ENCODE measurements at places on chromosomes 4 and X. TPM values are rescaled to one million over a fixed set of nuclear protein-coding genes. Genes with fewer than 3 reads are reported as not detected.

DNA sequence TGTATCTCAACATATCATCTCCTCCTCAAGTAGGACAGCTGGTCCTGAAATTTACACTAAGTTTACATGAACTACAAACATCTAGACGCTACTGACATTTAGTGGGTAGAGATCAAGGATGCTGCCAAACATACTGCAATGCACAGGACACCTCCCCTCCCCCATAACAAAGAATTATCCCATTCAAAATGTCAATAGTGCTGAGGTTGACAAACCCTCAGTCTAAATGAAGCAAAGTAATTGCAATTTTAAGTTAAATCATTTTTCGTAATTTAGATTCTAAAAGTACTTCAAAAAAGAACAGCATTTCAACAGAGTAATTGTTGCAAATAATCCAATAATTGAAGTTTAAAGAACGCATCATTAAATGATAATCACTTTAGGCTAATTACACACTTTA, 1.2 kb downstream of the PRMT9 start:
- H3K27ac ChIP-seq, result peak overlapping the region; percentile 83
- no peak for DNase-seq
- H3K27me3 ChIP-seq, result no peaks in the 10 kb centered on the region
- peak overlapping the region; percentile 96 for H3K4me3 ChIP-seq
- no peaks in the 10 kb centered on the region for H3K4me1 ChIP-seq
- H3K36me3 ChIP-seq, result no peaks in the 10 kb centered on the region

GRCh38 chr4:125663896-125664767, 349.4 kb downstream of the FAT4 start:
- no peaks in the 10 kb centered on the region for H3K36me3 ChIP-seq
- H3K27ac ChIP-seq, result no peak overlapping the region
- no peak overlapping the region for H3K4me3 ChIP-seq

- no peak overlapping the region for H3K27ac ChIP-seq
- no peaks in the 10 kb centered on the region for H3K27me3 ChIP-seq
- H3K36me3 ChIP-seq, result no peaks in the 10 kb centered on the region
- DNase-seq, result no peak
- H3K4me3 ChIP-seq, result no peak overlapping the region
Measured at GRCh38 chrX:121782544-121782943, 735.1 kb downstream of the GLUD2 start.

Gene COL4A6
- 12.5 TPM for total RNA-seq

DNA sequence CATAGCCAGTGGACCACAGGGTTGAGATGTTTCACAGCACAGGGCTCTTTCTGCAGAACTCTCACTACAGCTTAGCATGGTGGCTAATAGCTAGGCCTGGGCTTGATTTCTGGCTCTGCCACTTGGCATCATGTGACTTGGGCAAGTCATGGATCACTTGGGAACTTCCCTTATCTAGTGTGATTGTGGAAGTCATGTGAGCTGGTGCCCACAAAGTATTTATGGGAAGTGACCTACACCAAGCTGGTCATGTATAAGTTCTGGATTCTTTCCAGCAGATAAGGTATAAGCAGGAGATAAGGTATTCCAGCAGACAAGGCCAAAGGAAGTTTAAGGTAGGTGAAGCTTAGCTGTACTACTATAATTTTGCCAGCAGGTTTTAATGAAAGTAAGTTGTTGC, 61.0 kb downstream of the REELD1 start:
- no peaks in the 10 kb centered on the region for H3K27me3 ChIP-seq
- H3K27ac ChIP-seq, result no peak overlapping the region
- no peak for DNase-seq
- H3K36me3 ChIP-seq, result no peaks in the 10 kb centered on the region

DNA sequence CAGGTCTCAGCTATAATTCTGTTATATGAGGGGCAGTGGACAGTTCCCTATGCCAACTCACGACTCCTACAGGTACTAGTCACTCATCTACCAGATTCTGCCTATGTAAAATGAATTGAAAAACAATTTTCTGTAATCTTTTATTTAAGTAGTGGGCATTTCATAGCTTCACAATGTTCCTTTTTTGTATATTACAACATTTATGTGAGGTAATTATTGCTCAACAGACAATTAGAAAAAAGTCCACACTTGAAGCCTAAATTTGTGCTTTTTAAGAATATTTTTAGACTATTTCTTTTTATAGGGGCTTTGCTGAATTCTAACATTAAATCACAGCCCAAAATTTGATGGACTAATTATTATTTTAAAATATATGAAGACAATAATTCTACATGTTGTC, 20.4 kb downstream of the EREG start:
- no peak overlapping the region for H3K27ac ChIP-seq
- H3K4me1 ChIP-seq, result no peaks in the 10 kb centered on the region
- no peaks in the 10 kb centered on the region for H3K27me3 ChIP-seq
- H3K36me3 ChIP-seq, result no peaks in the 10 kb centered on the region
- H3K4me3 ChIP-seq, result no peak overlapping the region

Gene MMRN1
- total RNA-seq, result 35.4 TPM

GRCh38 chr4:26851129-26851528, 9.5 kb upstream of the STIM2 start:
- no peaks in the 10 kb centered on the region for H3K27me3 ChIP-seq
- H3K4me3 ChIP-seq, result no peak overlapping the region
- H3K27ac ChIP-seq, result no peak overlapping the region
- H3K4me1 ChIP-seq, result no peaks in the 10 kb centered on the region

GRCh38 chr4:55731959-55732358, 87.6 kb upstream of the EXOC1L start:
- H3K27ac ChIP-seq, result no peak overlapping the region
- H3K27me3 ChIP-seq, result no peaks in the 10 kb centered on the region
- no peaks in the 10 kb centered on the region for H3K4me1 ChIP-seq
- no peak overlapping the region for H3K4me3 ChIP-seq

DNA sequence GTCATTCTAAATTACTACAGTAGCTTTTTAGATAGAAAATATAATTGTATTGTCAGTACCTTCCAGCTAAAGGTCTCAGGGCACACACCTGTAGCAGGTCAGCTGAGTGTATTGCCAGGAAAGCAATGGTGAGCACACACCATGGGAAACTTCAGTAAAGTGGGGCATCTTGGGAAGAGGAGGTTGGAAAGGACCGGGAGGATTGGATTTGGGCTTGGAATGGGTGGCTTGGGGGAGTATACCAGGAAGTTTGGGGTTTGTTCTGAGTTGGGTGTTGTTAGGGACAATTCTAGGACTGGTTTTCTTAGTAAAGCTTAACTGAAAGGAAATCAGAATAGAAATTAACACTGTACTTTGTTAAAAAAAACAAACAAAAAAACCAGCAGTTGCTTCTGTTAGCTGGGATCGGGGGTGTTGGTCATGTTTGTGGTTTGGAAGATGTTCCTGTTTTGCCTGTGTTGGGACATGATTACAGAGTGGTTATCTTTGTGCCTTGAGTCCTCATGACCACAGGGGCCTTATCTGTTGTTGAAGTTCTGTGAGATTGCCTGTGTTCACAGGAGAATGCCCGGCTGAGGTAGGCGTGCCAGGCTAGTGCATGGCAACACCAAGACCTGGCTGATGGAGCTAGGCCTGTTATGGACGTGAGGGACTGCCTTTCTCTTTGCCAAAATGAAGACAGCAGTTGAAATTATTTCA, 35.1 kb downstream of the PRIMPOL start:
- H3K36me3 ChIP-seq, result no peaks in the 10 kb centered on the region
- no peaks in the 10 kb centered on the region for H3K4me1 ChIP-seq
- H3K27me3 ChIP-seq, result no peaks in the 10 kb centered on the region
- no peak overlapping the region for H3K4me3 ChIP-seq
- no peak for DNase-seq
- H3K27ac ChIP-seq, result no peak overlapping the region

GRCh38 chrX:44106864-44107263, 133.7 kb upstream of the NDP start:
- no peak overlapping the region for H3K27ac ChIP-seq
- no peaks in the 10 kb centered on the region for H3K27me3 ChIP-seq
- no peaks in the 10 kb centered on the region for H3K4me1 ChIP-seq

DNA sequence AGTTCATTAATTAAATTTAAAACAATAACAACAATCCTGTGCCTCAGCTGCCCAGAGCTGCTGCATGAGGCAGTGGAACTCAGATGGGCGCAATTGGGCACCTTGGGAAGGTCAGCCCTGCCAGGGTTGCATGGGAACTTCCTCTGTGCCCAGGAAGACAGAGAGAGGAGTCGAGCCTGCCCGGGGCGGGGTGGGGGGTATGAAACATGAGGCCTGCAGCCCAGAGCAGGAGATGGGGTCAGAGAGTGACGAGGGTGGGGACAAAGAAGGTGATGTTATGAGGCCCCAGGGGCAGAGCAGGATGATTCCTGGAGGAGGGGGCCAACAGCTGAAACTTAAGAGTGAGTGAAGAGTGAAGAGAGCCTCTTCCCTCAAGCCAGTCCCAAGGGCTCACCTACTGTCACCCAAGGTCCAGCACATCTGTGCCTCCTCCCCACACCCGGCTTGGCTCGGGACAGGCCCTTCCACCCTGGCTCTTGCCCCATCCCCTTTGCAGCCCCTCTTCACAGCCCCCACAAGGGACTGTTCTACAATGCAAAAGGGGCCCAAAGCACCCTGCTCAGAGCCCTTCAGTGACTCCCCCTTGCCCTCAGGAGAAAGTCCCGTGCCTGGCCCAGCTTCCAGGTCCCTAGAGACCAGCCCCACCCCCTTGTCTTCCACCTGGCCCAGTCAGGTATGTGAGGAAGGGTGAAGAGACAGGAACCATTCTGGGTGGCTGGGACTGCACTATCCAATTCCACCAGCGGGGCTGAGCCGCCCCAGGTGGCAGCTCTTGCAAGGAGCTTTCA, 31.4 kb downstream of the HMX1 start:
- H3K27ac ChIP-seq, result no peak overlapping the region
- no peak for DNase-seq
- H3K36me3 ChIP-seq, result no peaks in the 10 kb centered on the region
- no peak overlapping the region for H3K4me3 ChIP-seq
- H3K4me1 ChIP-seq, result no peaks in the 10 kb centered on the region

DNA sequence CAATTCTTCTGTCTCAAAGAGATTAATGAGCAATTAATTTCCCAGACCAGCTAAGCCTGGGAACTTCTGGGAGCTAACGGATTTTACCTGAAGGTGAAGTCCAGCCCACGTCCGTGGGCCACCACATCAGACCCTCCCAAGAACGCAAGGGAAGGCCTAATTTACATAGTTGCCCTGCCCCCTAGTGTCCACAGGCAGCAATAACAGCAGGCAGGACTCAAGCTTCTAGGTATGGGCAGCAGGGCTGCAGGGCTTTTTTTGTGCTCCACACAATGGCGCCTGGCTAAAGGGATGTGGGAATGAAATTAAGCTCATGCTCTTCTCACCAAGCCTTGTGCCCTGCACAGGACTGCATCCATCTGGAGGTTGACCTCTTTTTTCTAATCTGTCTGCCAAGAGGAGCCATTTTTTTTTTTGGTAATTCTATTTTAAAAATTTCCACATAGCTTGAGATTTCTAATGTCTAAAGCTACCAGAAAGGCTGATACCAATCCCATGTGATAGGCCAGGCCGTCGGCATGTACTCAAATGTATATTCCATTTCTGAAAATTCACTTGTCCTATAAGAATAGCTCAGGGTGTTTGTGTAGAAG, 111.9 kb upstream of the TMEM164 start:
- H3K27ac ChIP-seq, result no peak overlapping the region
- H3K4me1 ChIP-seq, result peaks cover 1% of the 10 kb centered on the region
- H3K27me3 ChIP-seq, result no peaks in the 10 kb centered on the region
- H3K4me3 ChIP-seq, result no peak overlapping the region

GRCh38 chr4:140654495-140654814, 85.7 kb upstream of the UCP1 start:
- no peaks in the 10 kb centered on the region for H3K27me3 ChIP-seq
- no peaks in the 10 kb centered on the region for H3K4me1 ChIP-seq
- no peaks in the 10 kb centered on the region for H3K36me3 ChIP-seq
- no peak overlapping the region for H3K27ac ChIP-seq
- DNase-seq, result no peak

Gene CD40LG
- 0.23 TPM for total RNA-seq

DNA sequence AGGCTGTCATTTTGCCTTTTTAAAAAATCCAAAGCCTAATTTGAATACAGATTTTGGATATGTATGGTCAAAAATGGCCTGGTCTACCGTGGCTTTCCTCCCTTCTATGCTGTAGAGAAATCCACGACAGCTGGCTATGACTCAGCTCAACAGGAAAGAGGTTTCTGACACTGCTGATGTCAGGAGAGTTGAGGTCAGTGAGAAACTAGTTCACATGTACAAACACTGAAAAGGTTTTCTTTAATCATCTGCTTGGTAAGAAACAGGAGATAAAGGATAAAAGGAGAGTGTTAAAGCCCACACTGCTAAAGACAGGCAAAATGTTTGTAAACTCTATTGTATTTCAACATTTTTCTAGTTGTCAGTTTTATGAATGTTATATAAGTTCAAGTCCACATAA, 113.9 kb downstream of the NYX start:
- DNase-seq, result no peak
- no peak overlapping the region for H3K4me3 ChIP-seq
- H3K27me3 ChIP-seq, result no peaks in the 10 kb centered on the region
- H3K4me1 ChIP-seq, result no peaks in the 10 kb centered on the region
- H3K27ac ChIP-seq, result no peak overlapping the region

- H3K27ac ChIP-seq, result no peak overlapping the region
- H3K4me1 ChIP-seq, result no peaks in the 10 kb centered on the region
- no peaks in the 10 kb centered on the region for H3K27me3 ChIP-seq
- no peak overlapping the region for H3K4me3 ChIP-seq
- DNase-seq, result no peak
- H3K36me3 ChIP-seq, result no peaks in the 10 kb centered on the region
Measured at GRCh38 chr4:77453911-77454310, 151.7 kb upstream of the CXCL13 start.

GRCh38 chr4:121913667-121914066, 38.2 kb downstream of the TRPC3 start:
- no peaks in the 10 kb centered on the region for H3K36me3 ChIP-seq
- DNase-seq, result no peak
- H3K27ac ChIP-seq, result no peak overlapping the region
- H3K4me1 ChIP-seq, result no peaks in the 10 kb centered on the region
- H3K27me3 ChIP-seq, result no peaks in the 10 kb centered on the region
- no peak overlapping the region for H3K4me3 ChIP-seq

Gene TRIM2
- total RNA-seq, result 48.2 TPM

DNA sequence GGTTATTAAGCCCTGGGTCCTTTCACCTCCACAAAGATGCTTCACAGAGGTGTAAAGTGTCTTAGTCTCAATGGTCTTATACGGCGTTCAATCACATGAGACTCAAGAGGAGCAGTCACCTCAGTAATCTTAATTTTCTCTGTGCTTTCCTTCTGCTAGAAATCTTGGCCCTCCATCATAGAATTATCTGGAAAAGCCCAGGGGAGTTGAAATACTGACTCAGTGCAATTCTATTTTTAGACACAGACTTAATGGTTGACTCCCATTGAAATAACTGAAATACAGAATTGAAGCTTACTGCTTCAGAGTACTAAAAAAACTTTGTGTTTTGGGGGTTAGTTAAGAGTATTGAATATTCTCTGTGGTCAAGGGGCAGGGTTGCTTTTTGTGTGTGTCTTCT, 94.5 kb upstream of the IL15 start:
- no peak for DNase-seq
- no peaks in the 10 kb centered on the region for H3K4me1 ChIP-seq
- no peak overlapping the region for H3K27ac ChIP-seq
- no peak overlapping the region for H3K4me3 ChIP-seq

Gene MAGEB17
- 0.17 TPM for total RNA-seq

- no peak overlapping the region for H3K4me3 ChIP-seq
- no peaks in the 10 kb centered on the region for H3K4me1 ChIP-seq
- H3K27me3 ChIP-seq, result no peaks in the 10 kb centered on the region
- no peak for DNase-seq
- no peaks in the 10 kb centered on the region for H3K36me3 ChIP-seq
Measured at GRCh38 chr4:85966373-85966772, 393.5 kb downstream of the MAPK10 start.

Gene CISD2
- total RNA-seq, result 19.1 TPM

Gene GAGE12H
- total RNA-seq, result not detected

Gene MAGEE1
- total RNA-seq, result 4.5 TPM

Data from ovary (tissue), 10 donors.